ENCODE measurements at places on chromosomes 16 and 17.

DNA sequence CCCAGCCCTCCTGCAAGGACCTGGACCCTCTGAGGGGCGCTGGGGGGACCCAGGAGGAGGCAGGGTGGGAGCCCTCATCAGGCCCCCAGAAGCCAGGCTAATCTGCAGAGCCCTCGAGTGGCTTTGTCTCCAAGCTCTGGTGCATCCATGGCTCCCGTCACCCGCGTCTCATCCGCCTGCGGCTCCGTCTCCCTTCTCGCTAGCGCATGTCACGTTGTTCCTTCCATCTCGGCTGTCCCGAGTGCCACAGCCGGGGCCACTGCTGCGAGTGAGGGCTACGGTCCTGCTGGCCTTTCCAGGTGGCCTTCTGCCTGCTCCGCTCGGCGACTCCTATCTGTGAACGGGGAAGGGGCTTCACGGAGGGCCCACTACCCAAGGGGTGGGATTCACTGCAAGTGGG, 53.6 kb downstream of the ZFPM1 start:
- H3K27me3 ChIP-seq = no peaks in the 10 kb centered on the region
- DNase-seq = no peak
- no peak overlapping the region for H3K4me3 ChIP-seq
- no peak overlapping the region for H3K27ac ChIP-seq
- H3K4me1 ChIP-seq = peaks cover 10% of the 10 kb centered on the region

DNA sequence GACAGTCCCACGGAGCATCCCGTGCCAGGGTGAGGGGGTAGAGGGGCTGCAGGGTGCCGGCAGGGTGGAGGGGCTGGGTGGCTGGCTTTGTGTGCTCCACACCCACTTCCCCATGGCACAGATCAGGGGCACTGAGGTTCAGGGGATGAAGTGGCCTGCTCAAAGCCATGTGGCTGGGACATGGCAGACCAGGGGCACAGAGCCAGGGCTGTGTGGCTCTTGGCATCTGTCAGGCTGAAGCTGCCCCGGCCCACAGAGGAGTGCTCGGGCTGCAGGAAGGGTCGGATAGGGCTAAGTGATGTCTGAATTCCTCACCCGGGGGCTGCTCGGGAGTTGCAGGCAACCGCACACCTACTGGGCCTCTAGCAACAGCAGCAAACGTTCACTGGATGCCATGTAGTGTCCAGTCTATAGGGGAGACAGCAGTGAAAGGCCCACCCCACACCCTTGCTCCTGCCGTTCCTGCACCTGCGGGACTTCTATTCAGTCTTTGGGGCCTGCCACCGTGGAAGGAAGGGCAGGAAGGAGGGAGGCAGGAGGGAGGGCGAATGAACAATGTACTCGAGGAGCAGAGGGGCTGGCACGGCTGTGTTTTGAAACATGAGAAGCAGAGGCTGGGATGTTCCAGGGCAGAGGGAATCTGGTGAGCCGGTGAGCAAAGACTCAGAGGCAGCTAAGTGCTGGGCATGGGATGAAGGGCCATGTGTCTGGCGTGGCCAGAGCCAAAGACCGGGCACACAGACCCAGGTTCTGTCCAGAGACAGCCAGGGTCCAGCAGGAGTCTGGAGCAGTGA, 15.1 kb downstream of the SLC5A10 start:
- peaks cover 37% of the 10 kb centered on the region for H3K36me3 ChIP-seq
- peaks cover 41% of the 10 kb centered on the region for H3K4me1 ChIP-seq
- H3K4me3 ChIP-seq = no peak overlapping the region
- DNase-seq = no peak
- H3K27me3 ChIP-seq = no peaks in the 10 kb centered on the region

GRCh38 chr17:15782866-15783265, 50.8 kb downstream of the TBC1D26 start:
- no peak overlapping the region for H3K27ac ChIP-seq
- no peaks in the 10 kb centered on the region for H3K36me3 ChIP-seq
- no peaks in the 10 kb centered on the region for H3K27me3 ChIP-seq
- peaks cover 4% of the 10 kb centered on the region for H3K4me1 ChIP-seq

DNA sequence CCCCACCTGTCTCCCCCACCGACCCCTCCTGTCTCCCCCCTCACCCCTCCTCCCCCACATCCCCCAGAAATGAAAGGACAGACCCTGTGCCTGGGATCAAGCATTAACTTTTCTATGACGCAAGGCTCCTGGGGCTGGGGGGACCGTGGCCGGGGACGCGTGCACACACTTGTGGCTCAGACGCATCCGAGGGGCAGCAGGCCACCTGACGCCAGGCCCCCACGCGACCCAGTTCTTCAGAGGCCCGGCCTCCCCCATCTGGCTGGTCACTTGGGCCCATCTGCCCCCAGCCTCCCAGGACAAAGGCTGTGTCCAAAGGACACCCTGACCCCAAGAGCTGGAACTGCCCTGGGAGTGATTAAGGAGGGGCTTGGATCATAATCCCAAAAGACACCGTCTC, 14.0 kb upstream of the PVALEF start:
- no peak for DNase-seq
- H3K4me3 ChIP-seq = no peak overlapping the region
- H3K4me1 ChIP-seq = peaks cover 2% of the 10 kb centered on the region
- H3K27me3 ChIP-seq = peaks cover 45% of the 10 kb centered on the region

DNA sequence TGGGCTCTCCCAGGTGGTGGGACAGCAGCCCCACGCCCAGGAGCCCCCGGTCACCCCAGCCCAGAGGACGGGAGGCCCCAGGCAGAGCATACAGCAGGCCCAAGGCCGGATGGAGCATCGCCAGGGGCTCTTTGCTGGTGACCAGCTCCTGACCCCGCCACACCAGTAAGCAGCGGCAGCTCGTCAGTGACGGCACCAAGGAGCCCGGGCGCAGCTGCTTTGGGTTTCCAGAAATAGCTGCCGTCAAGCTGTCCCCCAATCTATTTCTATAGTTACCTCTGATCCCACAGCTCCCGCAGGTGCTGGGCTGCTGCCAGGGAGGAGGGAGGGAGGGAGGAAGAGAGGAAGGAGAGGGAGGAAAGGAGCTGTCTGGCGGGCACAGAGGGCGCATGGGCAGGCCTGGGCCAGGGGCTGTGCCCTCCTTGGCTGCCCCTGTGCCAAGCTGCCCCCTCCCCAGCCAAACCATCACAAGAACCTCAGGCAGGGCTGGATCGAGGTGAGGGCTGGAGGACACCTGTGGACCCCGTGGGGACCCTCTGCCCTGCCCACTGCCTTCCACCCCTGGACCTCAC, 10.8 kb upstream of the RASD1 start:
- peaks cover 36% of the 10 kb centered on the region for H3K27me3 ChIP-seq
- no peak overlapping the region for H3K4me3 ChIP-seq
- no peak for DNase-seq
- no peak overlapping the region for H3K27ac ChIP-seq
- peaks cover 6% of the 10 kb centered on the region for H3K36me3 ChIP-seq

GRCh38 chr17:18377437-18378204, at the start of gene EVPLL:
EVPLL (plus strand) TSS chr17:18377778; CDS start chr17:18380938, 3,160 bp downstream.
- DNase-seq = no peak
- no peak within 1 kb of the TSS for H3K4me3 ChIP-seq
- peaks cover 25% of the 10 kb centered on the region for H3K27me3 ChIP-seq
- H3K27ac ChIP-seq = no peak within 1 kb of the TSS

- H3K4me3 ChIP-seq = no peak overlapping the region
- no peaks in the 10 kb centered on the region for H3K36me3 ChIP-seq
- no peaks in the 10 kb centered on the region for H3K4me1 ChIP-seq
- peak; percentile 3 for DNase-seq
Observed at GRCh38 chr17:73546770-73547536, 97.3 kb downstream of the SDK2 start.

GRCh38 chr17:7178973-7179316, 225 bp downstream of the ASGR1 start:
- peaks cover 26% of the 10 kb centered on the region for H3K4me1 ChIP-seq
- no peak overlapping the region for H3K27ac ChIP-seq

DNA sequence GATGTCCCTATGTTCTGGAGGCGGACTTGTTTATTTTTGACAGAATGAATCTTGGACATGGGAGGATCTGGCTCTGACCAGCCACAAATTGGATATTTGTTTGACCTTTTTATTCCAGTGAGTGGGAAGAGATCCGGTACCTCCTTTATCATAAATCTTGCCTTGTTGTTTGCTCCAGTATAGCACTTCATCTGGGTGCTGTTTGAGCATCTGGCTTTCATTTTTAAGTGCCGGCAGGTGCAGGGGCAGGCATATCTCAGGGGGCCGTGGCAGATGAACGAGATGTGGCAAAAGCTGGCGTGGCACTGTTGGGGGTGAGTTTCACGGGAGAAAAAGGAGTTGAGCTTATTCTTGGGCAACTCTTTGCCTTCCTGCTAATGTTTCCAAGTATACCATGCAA, 37.8 kb downstream of the MSI2 start:
- H3K4me3 ChIP-seq = no peak overlapping the region
- H3K36me3 ChIP-seq = peaks cover 10% of the 10 kb centered on the region
- no peak overlapping the region for H3K27ac ChIP-seq
- peaks cover 20% of the 10 kb centered on the region for H3K4me1 ChIP-seq

GRCh38 chr17:32523827-32524552, 37.2 kb downstream of the CDK5R1 start:
- H3K36me3 ChIP-seq = no peaks in the 10 kb centered on the region
- DNase-seq = no peak
- peaks cover 12% of the 10 kb centered on the region for H3K4me1 ChIP-seq

GRCh38 chr16:59645194-59645593, 911.1 kb upstream of the GOT2 start:
- H3K27ac ChIP-seq = no peak overlapping the region
- H3K36me3 ChIP-seq = no peaks in the 10 kb centered on the region
- no peaks in the 10 kb centered on the region for H3K27me3 ChIP-seq
- H3K4me3 ChIP-seq = no peak overlapping the region
- H3K4me1 ChIP-seq = no peaks in the 10 kb centered on the region
- DNase-seq = no peak

DNA sequence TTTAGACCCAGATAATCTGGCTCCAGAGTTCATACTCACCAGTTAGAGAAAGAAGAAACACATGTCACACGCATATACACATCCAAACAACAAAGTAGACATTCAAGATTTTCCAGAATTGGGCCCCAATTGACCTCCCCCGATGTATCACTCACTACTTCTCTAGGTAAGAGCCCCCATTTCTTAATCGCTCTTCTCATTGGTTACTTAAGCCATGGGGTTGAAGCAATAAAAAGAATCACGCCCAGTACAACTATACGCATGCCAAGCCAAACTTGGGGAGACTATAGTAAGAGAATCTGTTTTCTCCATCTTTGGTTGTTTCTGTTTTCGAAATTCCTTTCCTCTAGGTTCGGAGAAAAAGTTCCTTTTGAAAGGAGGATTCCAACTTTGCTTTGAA, 565 bp downstream of the DDX52 start:
- H3K4me1 ChIP-seq = no peaks in the 10 kb centered on the region
- peak overlapping the region; percentile 83 for H3K27ac ChIP-seq
- H3K36me3 ChIP-seq = peaks cover 31% of the 10 kb centered on the region

- H3K36me3 ChIP-seq = no peaks in the 10 kb centered on the region
- H3K27ac ChIP-seq = no peak overlapping the region
- H3K4me3 ChIP-seq = no peak overlapping the region
- peak; percentile 39 for DNase-seq
- no peaks in the 10 kb centered on the region for H3K4me1 ChIP-seq
Observed at GRCh38 chr17:57211543-57211942, 44.8 kb upstream of the MSI2 start.

DNA sequence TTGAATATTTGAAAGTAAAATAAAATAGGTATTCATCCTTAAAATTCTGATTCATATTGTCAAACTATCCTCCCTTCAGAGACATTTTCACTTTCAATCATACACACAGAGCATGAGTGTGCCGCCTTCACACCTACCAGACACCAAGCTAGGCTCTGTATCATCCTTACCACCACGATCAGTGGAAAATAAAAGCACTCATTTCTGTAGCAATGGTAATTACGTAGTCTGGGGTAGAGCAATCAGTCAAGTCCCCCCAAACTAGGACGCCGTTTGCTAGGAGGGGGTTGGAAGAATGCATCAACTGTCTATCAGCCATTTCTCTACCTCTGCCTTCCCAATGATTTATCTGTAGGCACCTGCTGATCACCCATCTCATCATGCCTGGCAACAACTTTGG, 84.6 kb upstream of the GRIN2A start:
- no peak for DNase-seq
- H3K27ac ChIP-seq = no peak overlapping the region
- no peaks in the 10 kb centered on the region for H3K36me3 ChIP-seq
- H3K4me1 ChIP-seq = no peaks in the 10 kb centered on the region
- no peak overlapping the region for H3K4me3 ChIP-seq
- H3K27me3 ChIP-seq = no peaks in the 10 kb centered on the region

DNA sequence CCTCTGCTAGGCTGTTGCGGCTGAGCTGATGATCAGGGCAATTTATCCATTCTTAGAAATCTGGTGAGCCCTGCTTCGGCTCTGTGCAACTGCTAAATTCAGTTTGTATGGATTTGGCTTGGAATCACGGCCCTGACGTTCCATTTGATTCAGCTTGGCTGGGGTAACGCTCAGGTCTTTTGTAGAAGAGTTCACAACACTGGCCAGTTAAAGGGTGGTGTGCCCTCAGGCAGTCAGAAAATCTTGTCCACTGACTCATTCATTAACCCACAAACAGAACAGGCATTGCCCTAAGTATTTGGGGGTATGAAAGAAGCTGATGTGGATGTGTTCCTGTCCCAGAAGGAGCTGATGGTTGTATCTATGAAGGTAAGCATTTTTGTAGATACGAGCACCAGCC, 53.9 kb downstream of the GNAO1 start:
- H3K27me3 ChIP-seq = peaks cover 5% of the 10 kb centered on the region
- no peak overlapping the region for H3K4me3 ChIP-seq
- DNase-seq = peak; percentile 27
- no peak overlapping the region for H3K27ac ChIP-seq
- peaks cover 14% of the 10 kb centered on the region for H3K4me1 ChIP-seq

- no peaks in the 10 kb centered on the region for H3K27me3 ChIP-seq
- H3K27ac ChIP-seq = no peak overlapping the region
- H3K4me3 ChIP-seq = no peak overlapping the region
- DNase-seq = peak; percentile 58
Observed at GRCh38 chr17:44350733-44351226, 5.7 kb downstream of the GRN start.

DNA sequence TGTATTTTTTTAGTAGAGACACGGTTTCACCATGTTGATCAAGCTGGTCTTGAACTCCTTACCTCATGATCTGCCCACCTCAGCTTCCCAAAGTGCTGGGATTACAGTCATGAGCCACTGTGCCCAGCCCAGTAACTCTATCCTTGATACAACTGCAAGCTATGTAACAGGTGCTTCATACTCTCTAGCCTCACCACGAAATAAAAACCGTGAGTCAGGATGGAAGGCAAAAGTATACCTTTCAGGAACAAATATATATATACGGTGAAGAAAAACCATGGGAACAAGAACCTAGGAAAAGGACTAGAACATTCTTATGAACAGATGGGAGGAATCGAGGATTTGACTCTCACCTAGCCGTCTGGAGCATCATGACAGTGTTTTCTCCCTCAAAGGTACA, 9.6 kb upstream of the FBF1 start:
- no peak for DNase-seq
- no peaks in the 10 kb centered on the region for H3K27me3 ChIP-seq
- peaks cover 3% of the 10 kb centered on the region for H3K4me1 ChIP-seq
- no peak overlapping the region for H3K27ac ChIP-seq
- no peak overlapping the region for H3K4me3 ChIP-seq

GRCh38 chr16:82924075-82924854, 297.5 kb downstream of the CDH13 start:
- DNase-seq = no peak
- no peaks in the 10 kb centered on the region for H3K4me1 ChIP-seq
- H3K27ac ChIP-seq = no peak overlapping the region

- no peak for DNase-seq
- no peaks in the 10 kb centered on the region for H3K36me3 ChIP-seq
Observed at GRCh38 chr17:43853546-43853945, 6.6 kb downstream of the CD300LG start.

- no peak overlapping the region for H3K4me3 ChIP-seq
- H3K27me3 ChIP-seq = peaks cover 41% of the 10 kb centered on the region
- H3K36me3 ChIP-seq = no peaks in the 10 kb centered on the region
- no peaks in the 10 kb centered on the region for H3K4me1 ChIP-seq
Observed at GRCh38 chr17:17502741-17503565, 6.8 kb upstream of the RASD1 start.
